ENCODE measurements at places on chromosomes 2 and 18.

DNA sequence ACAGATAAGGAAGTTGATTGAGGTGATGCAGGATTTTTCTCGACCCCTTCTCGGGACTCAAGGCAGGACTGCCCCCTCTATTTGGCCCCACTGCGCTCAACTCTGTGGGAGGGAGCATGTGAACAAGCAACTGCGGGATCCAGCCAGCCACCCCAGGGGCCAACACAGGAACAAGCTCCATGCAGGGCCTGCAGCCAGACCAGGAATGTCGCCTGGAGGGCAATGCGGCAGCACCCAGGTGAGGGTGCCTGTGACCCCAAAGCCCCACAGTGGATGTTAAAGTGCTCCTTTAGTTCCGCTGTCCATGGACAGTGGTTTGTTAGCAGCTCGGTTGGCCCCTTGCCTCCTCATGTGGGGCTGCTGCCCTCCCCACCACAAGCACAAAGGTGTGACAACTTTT lies 57.1 kb downstream of the HRH4 start:
- no peak for DNase-seq

DNA sequence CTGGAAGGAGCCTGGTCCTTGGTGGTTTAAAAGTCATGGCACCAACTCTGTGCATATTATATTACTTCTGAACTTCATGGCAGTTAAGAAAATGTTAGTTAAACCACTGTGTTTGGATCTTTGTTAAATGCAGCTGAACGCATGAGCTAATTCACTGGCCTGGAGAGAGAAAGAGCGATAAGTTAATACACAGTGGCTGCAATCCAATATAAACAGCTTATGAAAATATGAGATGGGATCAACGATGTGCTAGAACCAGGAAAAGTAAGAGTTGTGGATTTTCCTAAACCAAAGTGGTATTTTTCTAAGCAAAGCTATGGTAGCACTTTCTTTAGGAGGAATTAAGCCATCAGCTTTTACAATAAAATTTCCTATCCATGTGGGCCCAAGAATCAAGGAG lies 326.7 kb downstream of the MTX2 start:
- DNase-seq = no peak

GRCh38 chr2:231991664-231992063 lies 30.2 kb downstream of the DIS3L2 start:
- peak; percentile 14 for DNase-seq

GRCh38 chr2:166230724-166231070 lies 102.9 kb upstream of the SCN1A start:
- DNase-seq = no peak

- DNase-seq = no peak
These were observed 70.3 kb upstream of the PELI1 start for GRCh38 chr2:64214281-64215115.

GRCh38 chr2:38093527-38094165 lies 17.7 kb upstream of the CYP1B1 start:
- DNase-seq = no peak

DNA sequence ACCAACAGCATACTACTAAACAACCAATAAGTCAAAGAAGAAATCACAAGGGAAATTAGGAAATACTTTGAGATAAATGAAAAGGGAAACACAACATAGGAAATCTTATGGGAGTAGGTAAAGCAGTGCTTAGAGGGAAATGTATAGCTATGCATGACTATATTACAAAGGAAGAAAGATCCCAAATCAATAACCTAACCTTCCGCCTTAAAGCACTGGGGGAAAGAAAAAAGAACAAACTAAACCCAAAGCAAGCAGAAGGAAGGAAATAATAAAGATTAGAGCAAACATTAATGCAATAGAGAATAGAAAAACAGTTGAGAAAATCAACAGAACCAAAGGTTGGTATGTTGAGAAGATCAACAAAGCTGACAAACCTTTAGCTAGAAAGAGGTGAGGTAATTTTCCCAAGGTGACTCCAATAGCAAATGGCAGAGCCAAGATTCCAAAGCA lies 49.9 kb downstream of the DDX1 start:
- no peak for DNase-seq

GRCh38 chr2:177543007-177543760 lies 150.6 kb downstream of the AGPS start:
- no peak for DNase-seq

DNA sequence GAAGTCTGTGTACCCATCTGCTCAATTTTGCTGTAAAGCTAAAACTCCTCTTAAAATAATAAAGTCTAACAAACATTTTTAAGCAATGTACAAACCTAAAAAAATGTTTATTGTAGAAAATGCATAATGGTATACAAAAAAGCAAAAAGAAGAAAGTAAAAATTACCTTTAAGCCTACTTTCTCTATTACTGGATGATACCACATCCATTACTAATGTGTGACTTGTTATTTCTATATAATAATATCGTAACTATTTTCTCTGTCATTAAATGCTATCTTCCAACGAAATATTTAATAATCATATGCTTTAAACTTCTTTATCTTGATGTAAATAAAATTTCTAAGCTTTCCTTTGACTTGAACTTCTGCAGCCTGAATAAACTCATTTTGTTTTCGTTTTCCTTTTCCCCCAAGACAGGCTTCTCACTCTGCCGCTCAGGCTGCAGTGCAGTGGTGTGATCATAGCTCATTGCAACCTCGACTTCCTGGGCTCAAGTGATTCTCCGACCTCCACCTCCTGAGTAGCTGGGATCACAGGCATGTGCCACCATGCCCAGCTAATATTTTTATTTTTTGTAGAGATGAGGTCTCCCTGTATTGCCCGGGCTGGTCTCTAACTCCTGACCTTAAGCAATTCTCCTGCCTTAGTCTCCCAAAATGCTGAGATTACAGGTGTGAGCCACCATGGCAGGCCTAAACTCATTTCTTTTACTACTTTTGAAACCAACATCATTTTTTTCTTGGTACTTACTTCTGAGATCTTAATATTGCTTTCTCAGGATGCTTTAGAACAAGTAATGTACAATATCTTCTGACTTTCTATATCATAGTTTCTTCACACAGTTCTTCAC lies 18.1 kb upstream of the DNAH7 start:
- no peak for DNase-seq

DNA sequence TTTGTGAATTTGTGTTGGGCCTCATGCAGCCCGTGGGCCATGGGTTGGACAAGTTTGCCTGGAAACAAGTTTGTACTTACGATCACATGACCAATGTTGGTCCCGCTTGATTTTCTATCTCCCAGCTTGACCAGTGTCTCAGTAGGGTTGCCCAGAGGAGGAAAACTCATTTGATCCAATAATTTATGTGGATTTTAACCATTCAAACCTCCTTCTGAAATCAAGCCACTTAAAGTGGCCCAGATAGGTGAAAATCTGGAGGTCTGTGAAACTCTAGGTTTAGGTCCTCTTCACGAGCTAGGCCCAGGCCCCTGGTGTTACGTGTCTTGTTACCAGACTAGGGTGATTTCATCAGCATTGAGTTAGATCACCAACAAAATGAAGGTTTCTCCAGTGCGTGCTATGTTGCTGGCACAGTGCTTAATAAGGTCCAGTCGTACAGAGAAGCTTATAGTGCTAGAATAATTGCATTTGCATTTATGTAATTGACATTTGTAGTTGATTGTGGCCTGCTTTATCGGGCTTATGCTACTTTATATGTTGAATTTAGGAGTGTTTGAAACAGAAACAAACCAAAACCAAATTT lies 4.4 kb downstream of the ACTR2 start:
- DNase-seq = no peak

GRCh38 chr2:182229297-182229696 lies 197.5 kb downstream of the PDE1A start:
- DNase-seq = no peak

GRCh38 chr2:42567364-42567763 lies 1.1 kb upstream of the MTA3 start:
- DNase-seq = no peak

DNA sequence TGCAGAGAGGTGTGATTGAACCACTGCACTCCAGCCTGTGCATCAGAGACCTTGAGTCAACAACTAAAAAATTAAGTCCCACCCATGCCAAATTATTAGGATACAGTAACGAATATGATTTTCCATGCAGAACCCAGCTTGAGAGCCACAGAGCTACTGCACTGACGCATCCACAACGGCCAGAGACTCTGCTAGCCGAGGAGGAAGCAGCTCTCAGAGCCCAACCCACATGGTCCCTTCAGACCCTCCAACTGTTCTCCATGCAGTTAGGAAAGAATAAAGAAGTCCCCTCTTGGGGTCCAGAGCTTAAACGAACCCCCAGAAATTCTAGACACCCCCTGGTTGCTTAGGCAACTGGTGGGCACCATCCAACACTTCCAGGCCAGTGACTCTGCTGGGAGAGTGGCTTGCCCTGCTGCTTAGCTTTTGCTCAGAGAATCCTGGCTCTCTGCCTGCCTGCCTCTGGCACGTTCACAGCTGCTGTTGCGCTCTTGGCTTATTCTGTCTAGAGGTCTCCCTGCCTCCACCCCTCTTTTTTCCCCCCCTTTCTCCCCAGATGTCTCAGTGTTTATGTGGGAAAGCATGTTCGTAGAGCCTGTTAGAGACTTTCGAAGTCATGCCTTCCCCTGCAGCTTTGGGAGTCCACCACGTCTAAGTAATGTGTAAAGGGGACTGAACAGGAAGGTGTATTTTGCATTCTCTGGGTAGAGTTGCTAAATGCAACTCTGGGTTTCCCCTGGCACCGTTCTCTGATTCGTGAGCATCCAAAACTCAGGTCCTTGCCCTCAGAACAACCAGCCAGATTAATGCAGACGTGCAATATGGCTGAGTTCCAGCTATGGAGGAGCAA lies 26.0 kb upstream of the SP3 start:
- DNase-seq = no peak

- no peak for DNase-seq
These were observed 55.0 kb downstream of the COL6A3 start for GRCh38 chr2:237358721-237359517.

DNA sequence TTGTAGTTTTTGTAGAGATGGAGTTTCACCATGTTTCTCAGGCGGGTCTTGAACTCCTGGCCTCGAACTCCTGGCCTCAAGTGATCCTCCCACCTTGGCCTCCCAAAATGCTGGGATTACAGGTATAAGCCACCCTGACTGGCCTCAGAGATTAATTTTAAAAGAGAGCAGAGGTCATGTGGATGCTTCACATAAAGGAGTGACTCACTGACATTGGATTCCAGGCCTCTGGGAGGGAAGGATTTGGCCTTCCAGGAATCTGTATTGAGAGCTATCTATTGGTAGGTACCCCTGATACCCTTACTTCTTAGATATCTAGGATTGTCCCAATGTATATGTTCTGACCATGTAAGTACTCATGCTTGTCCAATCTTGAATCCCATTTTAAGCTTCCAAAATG lies 138.4 kb downstream of the FAM161A start:
- DNase-seq = no peak

DNA sequence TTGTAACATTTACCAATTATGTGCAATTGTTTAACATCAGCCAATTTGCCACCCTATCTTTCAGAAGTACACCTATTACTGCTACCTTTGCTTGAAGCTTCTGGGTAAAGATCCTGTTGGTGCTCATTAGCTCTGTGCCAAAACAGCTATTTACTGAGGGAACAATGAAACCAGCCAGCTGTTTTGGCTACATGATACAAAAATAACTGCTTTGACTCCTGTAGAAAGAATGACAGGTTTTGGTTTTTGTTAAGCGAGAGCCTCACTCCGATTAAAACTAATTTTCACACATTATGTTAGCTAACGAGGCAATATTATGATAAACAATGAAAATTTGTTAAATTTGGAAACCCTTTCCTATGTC lies 907.0 kb downstream of the EPHA4 start:
- DNase-seq = no peak

GRCh38 chr2:127069536-127069935 lies 37.4 kb downstream of the BIN1 start:
- DNase-seq = no peak

Measured in 8988T (cell line).